ENCODE measurements at places on chromosomes 16 and 17. TPM values are rescaled to one million over a fixed set of nuclear protein-coding genes. Genes with fewer than 3 reads are reported as not detected.
A peak's percentile ranks its signal among the peaks of the same experiment; 100 is the strongest.

Gene LYRM9
- 5.1 TPM for total RNA-seq

Gene HAGH
- 45.6 TPM for total RNA-seq

Gene USP32
- 58.1 TPM for total RNA-seq

Gene CBX1
- total RNA-seq = 21.9 TPM

DNA sequence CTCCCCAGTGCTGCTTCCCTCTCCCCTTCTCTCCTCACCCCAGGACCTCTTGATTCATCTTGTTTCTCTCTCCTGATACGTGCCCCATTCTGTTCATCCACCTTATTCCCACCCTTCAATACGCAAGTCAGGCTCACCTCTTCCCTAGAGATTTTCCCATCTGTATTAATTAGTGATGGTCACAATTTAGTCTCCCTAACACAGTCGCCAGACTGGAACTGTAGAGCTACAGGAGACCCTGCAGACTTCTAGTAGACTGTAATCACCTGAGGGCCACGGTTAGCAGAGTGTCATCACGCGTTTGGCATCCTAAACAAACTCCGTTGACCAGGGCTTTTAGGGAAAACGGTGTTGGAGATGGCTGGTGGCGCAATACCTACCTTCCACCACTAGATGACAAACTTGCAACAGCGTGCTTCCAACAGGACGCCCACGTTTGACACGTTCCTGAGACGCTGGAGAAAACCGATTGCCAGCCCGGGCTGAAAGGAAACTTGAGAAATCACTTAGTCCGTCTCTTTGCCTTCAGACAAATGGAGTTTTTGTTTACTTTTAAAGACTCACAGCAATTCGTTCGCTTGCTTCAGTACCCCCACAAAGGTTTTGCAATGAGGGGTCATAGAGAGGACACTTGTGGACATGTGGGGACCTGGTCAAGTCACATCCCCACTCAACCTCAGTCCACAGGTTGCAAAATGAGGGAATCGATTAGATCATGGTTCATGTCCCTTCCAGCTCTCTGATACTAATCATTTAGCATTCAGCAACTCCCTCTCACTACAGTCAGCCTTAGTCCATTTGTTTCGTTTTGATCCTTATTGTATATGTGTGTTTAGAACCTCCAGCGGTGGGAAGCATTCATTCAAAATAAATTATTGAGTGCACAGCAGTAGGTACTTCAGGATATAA, 20.6 kb downstream of the MYL4 start:
- no peaks in the 10 kb centered on the region for H3K4me1 ChIP-seq
- no peaks in the 10 kb centered on the region for H3K36me3 ChIP-seq
- H3K27ac ChIP-seq = no peak overlapping the region
- DNase-seq = peak; percentile 67
- H3K27me3 ChIP-seq = no peaks in the 10 kb centered on the region

DNA sequence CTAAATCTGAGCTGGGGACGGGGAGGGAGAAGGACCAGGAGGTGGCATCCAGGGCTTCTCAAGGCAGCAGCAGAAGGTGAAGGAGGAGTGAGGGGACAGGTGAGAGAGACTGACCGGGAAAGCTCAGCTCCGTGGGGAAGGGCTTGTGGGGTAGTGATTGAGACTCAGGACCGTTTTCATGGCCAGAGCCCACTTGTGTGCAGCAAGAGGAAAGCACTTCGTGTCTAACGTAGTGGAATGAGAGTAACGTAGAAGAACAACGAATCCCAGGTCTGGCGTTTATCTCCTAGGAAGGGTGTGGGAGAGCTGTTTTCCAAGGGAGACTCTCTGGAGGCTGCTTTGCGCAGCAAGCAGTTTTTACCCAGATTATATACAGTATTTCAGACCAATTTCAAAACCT, 1.3 kb upstream of the CDH3 start:
- H3K27me3 ChIP-seq = no peaks in the 10 kb centered on the region
- H3K4me1 ChIP-seq = peaks cover 16% of the 10 kb centered on the region
- H3K27ac ChIP-seq = no peak overlapping the region
- no peak for DNase-seq
- no peaks in the 10 kb centered on the region for H3K36me3 ChIP-seq

DNA sequence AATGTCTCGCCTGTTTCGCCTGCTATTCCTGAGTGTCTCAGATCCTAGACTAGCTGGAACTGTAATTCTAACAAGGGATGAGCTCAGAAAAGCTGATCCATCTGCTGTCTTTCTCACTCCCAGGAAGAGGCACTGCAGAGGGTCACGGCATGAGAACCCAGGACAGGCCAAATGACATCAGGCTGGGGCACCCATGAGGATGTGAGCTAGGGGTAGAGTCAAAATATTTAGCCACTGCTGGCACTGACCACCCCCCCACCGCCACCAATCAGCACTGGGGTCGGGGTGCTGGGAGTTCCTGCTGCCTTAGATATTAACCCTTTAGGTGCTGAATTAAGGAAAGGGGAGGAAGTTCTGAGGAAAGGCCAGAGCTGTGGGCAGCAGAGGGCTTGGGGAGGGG, 112.4 kb downstream of the IRX3 start:
- H3K4me1 ChIP-seq = no peaks in the 10 kb centered on the region
- H3K4me3 ChIP-seq = no peak overlapping the region
- no peak overlapping the region for H3K27ac ChIP-seq
- H3K36me3 ChIP-seq = no peaks in the 10 kb centered on the region
- H3K27me3 ChIP-seq = no peaks in the 10 kb centered on the region
- no peak for DNase-seq

DNA sequence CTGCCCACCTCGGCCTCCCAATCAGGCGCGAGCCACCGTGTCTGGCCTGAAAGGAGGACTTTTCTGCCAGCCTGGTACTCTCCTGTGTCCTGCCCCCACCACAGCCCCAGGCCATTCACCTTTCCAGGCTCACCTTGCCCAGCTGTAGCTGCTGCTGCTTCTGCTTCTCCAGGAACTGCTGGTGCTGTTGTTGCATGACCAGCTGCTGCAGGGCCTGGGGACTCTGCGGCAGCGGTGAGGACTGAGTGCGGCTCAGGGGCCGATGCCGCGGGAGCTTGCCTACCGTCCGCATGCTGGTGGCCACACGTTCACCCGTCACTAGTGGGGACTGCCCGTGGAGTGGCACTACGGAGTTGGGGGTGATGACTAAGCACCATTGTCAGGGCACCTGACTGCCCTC, 17.7 kb downstream of the G6PC3 start:
- DNase-seq = no peak
- H3K27me3 ChIP-seq = no peaks in the 10 kb centered on the region
- H3K4me1 ChIP-seq = no peaks in the 10 kb centered on the region

DNA sequence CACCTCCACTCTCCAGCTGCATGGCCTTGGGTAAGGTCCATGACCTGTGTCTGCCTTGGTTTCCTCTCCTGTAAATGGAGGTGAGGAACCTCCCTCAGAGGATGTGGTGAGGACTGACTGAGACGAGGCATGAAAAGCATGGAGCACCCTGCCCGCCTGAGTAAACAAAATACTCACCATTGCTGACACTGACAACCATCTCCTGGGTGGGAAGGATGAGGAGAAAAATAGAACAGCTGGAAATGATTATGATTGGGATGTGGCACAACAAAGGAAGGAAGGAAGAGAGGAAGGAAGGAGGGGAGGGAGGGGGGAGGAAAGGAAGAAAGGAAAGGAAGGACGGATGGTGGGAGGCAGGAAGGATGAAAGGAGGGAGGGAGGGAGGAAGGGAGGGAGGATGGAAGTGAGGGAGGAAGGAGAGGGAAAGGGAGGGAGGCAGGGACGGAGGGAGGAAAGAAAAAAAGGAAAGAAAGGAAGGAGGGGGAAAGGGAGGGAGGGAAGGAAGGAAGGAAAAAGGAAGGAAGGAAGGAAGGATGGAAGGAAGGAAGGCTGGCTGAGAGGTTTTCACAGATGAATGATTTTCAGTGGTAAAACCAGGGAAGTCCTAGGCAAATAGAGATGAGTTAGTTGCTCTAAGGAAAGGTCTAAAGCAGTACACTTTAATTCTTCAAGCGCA, 276.5 kb upstream of the XYLT1 start:
- no peaks in the 10 kb centered on the region for H3K27me3 ChIP-seq
- H3K36me3 ChIP-seq = no peaks in the 10 kb centered on the region
- no peaks in the 10 kb centered on the region for H3K4me1 ChIP-seq
- no peak for DNase-seq

GRCh38 chr16:14576532-14576931, 53.5 kb downstream of the PARN start:
- no peaks in the 10 kb centered on the region for H3K27me3 ChIP-seq
- H3K4me3 ChIP-seq = no peak overlapping the region
- H3K4me1 ChIP-seq = no peaks in the 10 kb centered on the region
- no peak overlapping the region for H3K27ac ChIP-seq
- DNase-seq = no peak

- no peaks in the 10 kb centered on the region for H3K36me3 ChIP-seq
- no peaks in the 10 kb centered on the region for H3K4me1 ChIP-seq
- no peak overlapping the region for H3K4me3 ChIP-seq
- DNase-seq = no peak
- H3K27me3 ChIP-seq = no peaks in the 10 kb centered on the region
These were observed 82.3 kb downstream of the TBC1D16 start for GRCh38 chr17:79953335-79953734.

GRCh38 chr17:7021993-7022778, 664 bp upstream of the BCL6B start:
- H3K4me3 ChIP-seq = peak overlapping the region; percentile 44
- DNase-seq = peak; percentile 55
- H3K36me3 ChIP-seq = no peaks in the 10 kb centered on the region

Measured in naive thymus-derived CD4-positive, alpha-beta T cell (primary cell).